Myocyte (in vitro differentiated cells): ENCODE measurements at places on chromosomes 7 and 10.

DNA sequence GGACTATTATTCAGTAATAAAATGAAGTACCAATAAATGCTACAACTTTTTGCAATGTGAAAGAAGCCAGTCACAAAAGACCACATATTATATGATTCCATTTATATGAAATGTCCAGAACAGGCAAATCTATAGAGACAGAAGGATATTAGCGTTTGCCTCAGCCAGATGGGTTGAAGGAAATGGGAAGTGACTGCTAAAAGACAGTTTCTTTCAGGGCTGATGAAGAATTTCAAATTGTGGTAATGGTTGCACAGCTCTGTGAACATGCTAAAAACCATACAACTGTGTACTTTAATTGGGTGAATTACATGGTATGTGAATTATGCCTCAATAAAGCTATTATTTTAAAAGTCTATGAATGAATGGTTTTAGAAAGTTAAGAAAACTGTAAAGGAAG, 23.9 kb upstream of the REEP3 start:
- no peak for DNase-seq

DNA sequence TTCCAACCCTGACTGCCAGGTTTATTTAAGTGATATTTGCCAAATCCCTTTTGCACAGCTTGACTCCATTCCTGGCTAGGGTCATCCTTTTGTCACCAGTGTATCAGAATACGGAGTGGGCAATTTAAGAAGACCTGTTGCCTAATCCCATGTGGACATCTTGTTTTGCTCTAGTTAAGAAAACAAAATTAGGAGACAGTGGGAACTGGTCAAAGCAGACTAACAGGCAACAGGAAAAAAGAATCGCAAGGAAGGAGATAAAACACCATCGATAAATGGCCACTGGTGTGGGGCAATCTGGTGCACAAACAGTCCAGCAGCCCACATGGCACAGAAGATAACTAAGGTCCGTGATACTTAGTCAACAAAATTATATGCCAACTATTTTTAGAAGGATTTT, 21.4 kb downstream of the KDM7A start:
- DNase-seq: no peak

DNA sequence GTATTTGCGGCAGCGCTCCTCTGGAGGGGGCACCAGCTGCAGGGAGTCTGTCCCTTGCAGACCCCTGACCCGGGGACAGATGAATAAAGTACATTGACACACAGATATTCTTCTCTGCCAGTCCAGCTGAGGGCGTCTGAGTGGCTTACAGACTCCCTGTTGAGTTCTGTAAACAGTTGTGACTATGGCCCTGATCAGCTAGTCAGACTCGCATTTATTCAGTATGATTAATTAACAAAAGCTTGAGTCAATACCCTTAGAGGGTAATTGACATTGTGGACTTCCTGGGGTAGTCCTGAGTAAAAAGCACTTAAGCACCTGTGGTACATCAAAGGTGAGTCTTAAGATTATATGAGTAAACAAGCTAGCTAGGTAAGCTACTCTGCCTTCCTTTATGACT, 21.0 kb downstream of the ANKRD30A start:
- DNase-seq: no peak

- peak; percentile 95 for DNase-seq
Observed at GRCh38 chr7:98569691-98570337, 47.3 kb upstream of the NPTX2 start.

DNA sequence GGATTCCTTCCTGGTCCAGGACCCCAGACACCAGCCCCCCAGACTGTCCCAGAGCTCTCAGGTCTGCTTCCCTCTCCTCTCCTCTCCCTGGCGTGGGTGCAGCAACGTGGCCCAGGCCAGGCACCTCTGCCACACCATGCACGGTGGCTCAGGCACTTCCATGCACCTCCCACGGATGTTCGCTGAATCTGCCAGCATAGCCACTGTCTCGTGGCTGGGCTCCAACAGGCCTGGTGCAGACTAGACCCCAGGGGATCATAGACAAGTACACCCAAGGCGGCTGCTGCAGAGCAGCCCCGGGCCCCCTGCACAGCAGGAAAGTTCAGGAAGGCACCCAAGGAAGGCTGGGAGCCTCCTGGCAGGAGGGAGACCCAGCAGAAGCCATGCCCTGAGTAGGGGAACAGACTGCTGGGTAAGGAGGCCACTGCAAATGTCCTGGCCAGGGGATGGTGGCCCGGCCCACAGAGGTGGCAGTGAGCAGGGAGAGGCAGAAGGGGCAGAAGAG, 4.4 kb downstream of the RASGEF1A start:
- DNase-seq: no peak

- no peak for DNase-seq
Observed at GRCh38 chr7:17599733-17600339, 301.4 kb downstream of the AHR start.

- no peak for DNase-seq
Observed at GRCh38 chr7:33354201-33354600, 224.8 kb downstream of the BBS9 start.

DNA sequence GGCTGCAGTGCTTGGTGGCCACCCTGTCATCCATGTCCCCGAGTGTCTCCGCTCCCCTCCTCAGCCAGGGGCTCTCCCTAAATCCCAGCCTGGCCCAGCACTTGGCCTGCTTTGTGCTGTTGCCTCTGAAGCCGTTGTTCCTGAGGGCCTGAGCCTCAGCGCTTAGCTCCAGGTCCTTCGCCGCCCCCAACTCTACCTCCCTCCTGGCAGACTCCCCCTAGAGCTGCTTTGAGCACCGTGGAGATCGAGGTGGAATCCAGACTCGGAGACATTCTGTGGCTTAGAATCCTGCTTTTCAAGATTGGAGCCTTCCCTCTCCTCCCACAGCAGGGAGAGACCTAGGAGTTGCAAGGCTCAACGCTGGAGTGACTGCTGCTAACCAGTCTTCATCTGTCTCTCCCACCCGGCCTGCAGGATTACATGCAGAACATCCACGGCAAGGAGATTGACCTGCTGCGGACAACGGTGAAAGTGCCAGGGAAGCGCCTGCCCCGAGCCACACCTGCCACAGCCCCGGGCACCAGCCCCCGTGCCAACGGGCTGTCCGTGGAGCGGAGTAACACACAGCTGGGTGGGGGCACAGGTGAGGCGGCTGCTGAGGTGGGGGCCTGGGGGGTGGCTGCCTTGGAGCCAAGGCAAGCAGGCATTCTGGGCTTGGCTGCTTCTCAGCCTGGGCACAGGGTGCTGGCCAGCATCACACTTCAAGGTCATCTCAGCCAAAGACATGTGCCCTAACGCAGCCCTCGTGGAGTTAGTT, 33.3 kb downstream of the GBX1 start:
- DNase-seq: no peak

- DNase-seq: no peak
Observed at GRCh38 chr10:132868995-132869394, 73.4 kb downstream of the CFAP46 start.

DNA sequence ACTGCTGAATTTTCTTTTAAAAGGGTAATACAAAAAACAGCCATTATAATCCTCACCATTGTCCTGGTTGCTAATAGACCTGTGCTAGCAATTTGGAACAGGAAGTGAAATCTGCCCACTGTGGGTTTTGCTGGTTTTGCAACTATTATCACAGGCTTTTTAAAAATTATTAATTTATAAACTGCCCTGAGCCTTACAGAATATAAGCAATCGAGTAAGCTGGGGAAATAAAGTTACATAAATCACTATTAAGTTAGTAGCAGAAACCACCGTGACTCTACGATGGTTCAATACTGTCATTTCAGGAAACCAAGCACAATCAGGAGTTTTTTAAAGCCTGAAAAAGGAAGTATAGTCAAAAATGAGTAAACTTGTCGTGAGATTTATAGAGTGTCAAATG, 62.3 kb downstream of the TMEM26 start:
- no peak for DNase-seq

GRCh38 chr7:128939861-128940410, 2.2 kb downstream of the IRF5 start:
- DNase-seq: no peak

DNA sequence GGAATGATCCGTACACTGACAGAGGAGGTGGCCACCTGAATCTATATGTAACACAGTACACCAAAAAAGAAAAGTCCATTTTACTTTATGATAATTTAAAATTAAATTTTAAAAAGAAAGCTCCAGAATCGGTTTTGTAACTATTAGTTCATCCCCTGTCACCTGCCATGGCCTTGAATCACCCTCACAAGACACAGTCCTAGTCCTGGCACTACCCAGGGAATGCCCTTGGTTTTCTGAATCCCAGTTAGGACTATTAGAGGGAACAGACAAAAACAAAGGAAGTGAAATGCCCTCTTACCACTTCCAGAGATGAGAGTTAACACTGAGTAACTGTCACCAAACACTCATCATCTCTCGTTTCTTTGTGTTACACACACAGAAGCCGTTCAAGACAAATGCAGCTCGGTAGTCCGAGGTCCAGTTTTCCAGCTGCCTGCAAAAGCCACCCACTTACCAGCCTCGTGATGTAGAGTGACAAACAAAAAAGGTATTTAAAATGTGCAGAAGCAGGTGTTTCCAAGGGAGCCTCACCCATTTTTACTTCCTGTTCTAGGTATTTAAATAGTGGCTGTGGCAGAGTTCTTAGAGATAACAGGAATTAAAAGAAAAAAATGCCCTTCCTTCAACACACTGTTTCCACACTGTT, 6.1 kb downstream of the PTPRN2 start:
- no peak for DNase-seq

DNA sequence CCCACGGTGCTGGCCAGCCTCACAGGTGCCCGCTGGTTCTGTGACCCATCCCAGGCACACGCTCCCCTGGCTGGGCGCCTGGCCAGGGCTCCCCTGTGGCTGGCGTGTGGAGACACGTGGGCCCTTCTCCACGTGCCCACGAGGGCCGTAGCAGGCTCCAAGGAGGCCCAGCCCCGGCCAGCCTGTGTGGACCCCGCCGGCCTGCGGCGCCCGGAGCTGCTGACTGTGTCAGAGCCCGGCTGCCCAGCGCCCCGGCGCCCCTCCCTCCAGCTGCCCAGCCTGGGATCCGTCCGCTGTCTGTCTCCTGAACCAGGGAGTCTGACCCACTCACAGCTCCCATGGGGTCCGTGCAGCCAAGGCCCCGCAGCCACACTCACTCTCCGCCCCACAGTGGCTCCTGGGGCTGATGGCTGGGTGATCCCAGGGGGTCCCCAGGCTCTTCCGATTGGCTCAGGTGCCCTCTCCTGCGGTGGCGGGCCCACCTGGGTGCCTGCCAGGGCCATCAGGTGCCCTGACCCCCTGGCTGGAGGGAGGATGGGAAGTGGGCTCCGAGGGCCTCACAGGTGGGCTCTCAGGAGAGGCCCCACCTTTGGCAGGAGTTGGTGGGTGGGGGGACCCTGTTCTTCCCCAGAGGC, 9.6 kb downstream of the TMEM184A start:
- no peak for DNase-seq

DNA sequence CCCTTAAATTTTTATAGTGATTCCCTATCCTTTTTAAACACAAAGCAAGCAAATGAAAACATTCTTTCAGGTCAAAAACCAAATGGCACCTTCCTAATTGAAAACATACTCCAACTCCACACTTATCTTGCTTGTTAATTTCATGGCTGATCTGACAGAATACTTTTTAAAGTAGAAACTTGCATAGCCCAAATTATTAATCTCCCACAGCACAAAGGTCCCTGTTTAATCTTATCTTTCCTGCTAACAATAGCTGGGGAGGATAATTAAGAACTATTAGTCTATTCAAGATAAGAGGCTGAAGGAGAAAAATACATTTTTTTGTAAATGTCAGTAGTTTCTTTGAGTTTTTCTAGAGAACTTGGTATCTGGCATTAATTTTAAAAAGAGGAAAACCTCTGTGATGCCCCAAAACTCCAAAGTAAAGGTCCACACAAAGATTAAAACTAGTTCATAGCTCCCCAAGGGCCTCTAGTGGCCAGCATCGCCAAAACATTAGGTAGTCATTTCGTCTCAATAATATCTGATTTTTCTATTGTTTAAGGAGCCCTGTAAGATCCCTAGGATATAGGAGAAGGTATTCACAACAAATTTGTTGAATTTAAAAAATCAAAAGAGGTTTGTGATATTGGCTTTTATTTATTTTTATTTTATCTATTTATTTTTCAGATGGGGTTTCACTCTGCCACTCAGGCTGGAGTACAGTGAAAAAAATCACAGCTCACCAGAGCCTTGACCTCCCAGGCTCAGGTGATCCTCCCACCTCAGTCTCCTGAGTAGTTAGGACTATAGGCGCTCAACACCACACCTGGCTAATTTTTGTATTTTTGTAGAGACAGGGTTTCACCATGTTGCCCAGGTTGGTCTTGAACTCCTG, 14.7 kb downstream of the CDNF start:
- peak; percentile 70 for DNase-seq

DNA sequence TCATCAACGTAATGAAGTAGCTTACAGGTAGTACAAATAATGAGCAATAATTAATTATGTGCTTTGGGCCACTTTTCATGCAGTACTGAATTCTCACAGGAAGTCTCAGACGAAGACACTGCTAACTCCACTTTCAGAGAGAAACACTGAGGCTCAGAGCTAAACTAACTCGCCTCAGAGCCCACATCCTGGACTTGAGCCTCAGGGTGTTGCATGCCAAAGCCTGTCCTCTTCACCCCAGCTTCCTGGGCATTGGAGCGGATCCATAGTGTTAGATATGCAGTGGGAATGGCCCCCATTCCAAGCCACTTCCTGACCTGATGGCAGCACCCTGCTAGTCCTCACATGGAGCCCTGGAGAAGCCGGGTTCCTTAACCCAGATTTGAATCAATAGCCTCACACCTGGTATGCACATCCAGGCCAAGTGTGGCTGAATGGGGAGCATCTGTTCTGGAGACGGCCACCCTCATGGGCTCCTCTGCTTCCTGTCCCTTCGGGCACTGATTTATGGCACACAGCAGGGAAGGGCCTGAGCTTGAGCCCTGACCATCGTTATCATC, 265.1 kb upstream of the ZNF32 start:
- no peak for DNase-seq

DNA sequence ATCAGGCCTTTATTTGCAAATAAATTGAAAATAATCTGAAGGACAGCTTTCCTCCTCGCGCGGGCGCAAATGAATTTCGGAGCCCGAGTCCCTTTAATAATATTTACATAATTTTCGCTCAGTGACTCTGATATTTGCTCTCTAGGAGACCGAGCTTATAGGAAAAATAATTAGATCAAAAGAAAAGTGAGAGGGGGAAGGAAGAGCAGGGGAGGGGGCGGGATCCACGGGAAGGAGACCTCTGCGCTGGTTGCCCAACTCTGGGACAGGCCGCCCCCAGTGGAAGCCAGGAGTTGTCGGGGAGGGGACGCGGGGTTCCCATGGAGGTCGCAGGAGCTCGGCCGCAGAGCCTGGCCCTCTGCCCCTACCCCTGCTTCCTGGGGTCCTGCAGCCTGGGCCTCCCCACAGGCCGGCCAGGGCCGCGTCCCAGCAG, 5.8 kb downstream of the UNCX start:
- no peak for DNase-seq

GRCh38 chr7:108028111-108028510, 25.1 kb upstream of the LAMB1 start:
- no peak for DNase-seq

DNA sequence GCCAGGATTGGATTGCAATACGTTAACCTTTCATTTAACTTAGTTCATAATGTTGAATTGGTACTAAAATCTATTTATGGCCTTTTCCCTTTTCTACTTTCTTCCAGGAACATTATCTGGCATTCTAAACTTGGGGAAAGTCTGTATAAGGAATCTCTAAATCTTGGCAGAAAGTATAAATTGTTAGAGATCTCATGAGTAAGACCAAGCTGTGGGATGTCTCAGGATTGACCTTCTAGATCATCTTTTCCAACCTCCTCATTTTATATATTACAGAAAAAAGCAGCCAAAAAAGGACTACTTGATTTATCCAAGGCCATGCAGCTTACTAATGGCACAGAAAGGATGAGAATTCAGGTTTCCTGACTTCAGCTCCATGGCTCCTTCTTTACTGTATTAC, 598.3 kb downstream of the INHBA start:
- DNase-seq: no peak
